NCI-H345 (cell line): ENCODE measurements at places on chromosomes 1 and 21.
A peak's percentile ranks its signal among the peaks of the same experiment; 100 is the strongest.

- DNase-seq: no peak
Measured at GRCh38 chr1:160726114-160726497, 12.9 kb upstream of the SLAMF7 start.

GRCh38 chr1:92587445-92587844, 100.7 kb upstream of the GFI1 start:
- no peak for DNase-seq

DNA sequence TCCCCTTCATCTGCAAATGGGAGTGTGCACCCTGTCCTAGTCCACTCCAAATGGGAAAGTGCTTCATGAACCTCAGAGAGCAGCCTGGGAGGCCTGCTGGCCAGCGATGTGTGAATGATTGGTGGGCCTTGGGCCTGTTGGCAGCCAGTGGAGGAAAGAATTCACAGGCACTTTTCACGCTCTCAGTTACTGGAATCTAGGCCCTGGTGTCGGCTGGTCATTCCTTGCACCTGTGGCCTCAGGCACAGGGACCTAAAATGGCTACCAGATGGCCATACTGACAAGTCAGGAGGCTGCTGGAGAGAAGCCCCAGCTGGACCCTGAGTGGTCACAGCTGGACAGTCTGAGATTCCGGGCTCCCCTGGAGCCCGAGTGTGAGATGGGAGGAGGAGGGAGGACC, 18.4 kb upstream of the EDN2 start:
- DNase-seq: no peak

- no peak for DNase-seq
Measured at GRCh38 chr1:180270530-180271271, 40.6 kb downstream of the LHX4 start.

DNA sequence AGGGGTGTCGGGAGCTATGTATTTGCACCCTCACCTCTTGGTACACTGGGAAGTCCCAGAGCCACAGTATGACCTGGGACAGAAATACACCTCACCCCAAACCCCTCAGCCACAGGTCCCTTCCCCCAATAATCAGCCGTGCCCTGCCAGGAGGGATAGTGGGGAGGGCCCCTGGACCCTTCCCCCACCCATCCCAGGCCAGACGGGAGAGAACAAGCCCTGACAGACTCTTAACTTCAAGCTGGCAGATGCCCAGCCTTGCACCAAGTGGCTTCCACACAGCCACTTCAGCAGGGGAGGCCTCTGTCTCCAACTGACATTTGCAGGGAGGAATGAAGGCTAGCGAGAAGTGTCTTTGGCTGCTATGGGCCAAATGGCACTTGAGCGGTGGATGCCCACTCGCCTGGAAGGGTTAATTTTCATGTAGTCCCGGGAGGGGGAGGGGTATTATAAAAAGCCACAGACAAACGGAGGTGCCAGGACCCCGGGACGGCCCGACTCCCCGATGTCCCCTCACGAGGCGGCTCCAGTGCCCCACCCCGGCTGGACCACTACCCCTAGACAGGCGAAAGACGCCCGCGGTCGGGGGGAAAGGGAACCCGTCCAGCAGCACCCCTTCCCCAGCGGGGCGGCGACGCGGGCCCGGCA, 495 bp downstream of the SYNC start:
- DNase-seq: no peak

DNA sequence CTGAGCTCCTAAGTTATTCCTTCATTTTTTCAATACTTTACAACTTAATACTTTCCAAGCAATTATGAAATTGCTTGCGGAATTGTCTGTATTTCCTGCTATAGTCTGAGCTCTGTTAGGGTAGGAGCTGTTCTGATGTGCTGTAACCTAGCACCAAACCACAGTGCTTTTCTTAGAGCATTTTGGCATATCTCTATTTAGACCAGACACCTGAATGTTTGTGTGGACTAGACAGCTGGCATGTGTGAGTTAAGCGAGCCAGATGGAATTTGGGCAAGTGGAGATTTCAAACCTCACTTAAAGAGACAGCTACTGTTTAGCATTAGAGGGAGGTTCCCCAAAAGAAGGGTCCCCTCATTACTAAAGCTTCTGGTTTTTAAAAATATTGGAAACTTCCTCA, 106.1 kb downstream of the RWDD3 start:
- DNase-seq: no peak

GRCh38 chr1:59375321-59376220, 78.7 kb downstream of the FGGY start:
- no peak for DNase-seq

- DNase-seq: no peak
Measured at GRCh38 chr1:2330519-2331199, 60.7 kb downstream of the MORN1 start.

GRCh38 chr1:174657411-174657810, 209.6 kb downstream of the GPR52 start:
- DNase-seq: no peak

DNA sequence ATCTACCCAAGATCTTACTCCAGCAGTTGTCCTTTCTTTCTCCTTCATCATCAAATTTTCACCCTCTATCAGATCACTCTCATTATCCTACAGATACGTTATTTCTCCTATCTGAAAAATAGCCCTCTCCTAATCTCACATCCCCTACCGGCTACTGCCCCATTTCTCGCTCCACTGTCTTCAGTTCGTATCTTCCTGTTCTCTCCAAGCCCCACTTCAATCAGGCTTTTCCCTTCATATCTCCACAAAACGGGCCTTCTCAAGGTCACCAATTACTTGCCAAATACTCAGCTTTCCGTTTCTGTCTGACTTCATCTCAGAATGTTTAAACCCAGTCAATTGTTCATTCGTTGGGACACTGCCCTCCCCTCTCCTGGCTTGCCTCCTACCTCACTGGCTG, 32.4 kb downstream of the SLC30A1 start:
- no peak for DNase-seq

DNA sequence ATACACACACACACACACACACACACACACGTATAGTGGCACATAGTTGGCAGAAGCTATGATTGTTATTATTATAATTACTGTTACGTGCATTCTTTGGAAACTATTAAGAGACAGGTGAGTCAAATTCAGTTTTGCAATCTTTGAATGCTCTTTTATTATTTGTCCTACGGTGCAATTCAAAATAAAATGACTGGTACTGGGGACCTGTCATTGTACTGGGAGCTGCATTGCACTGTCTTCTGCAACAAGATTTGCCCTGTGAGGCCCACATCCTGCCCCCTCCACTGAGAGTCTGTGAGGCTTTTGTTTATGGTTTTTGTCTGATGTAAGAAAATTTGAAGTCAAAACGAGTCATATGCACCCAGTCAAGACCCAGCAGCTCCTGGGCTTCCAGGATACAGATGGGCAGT, 1.9 kb downstream of the LY9 start:
- DNase-seq: no peak

DNA sequence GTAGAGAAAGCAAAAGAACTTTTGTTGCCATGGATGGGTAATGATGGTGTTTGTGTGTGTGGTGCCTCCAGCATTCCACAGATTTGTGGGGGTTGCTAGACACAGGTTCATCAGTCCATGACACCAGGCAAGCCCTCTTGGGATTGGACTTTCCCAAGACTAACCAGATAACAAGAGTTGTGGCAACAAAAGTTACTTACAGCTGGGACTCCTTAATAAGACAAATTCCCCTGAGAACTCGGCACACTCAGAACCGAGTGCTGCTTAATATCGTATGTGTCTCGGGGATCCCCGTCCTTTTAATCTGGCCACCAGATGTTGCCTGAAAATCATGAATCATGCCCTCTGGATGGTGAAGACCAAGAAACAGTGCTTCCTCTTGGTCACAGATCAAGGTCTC, 193.3 kb downstream of the AJAP1 start:
- DNase-seq: no peak

- no peak for DNase-seq
Measured at GRCh38 chr21:31354604-31355443, 10.8 kb upstream of the TIAM1 start.

DNA sequence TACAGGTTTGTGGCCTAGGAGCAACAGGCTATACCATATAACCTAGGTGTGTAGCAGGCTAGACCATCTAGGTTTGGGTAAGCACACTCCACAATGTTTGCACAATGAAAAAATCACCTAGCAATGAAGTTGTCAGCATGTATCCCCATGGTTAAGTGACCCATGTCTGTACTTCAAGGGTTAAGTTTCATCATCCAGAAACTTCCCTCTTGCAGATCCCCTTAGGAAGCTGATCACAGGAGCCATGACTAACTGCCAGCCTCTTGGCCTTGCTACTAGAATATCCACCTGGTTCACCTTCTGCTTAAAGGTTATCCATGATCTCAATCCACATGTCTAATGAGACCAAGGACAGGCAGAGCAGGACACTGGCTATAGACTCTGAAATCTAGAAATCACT, 3.5 kb upstream of the UBXN10 start:
- DNase-seq: no peak

DNA sequence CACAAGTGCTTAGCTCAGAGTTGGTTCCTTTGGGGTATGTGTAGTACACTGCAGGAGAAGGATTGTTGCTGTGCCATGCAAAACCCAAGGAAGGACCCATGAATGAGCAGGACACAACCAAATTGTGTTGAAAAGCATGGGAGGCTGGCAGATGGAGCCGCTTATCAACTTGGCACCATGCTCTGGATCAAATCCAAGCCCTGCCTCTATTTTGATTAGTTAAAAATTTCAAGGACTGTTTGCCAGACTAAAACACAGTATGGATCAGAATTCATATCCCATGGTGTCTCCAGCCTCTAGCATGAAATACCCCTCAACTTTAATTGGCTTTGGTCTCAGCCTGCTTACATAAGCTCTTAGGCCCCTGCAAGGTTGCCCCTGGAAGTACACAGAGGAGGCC, 27.8 kb downstream of the CCDC185 start:
- peak; percentile 15 for DNase-seq

DNA sequence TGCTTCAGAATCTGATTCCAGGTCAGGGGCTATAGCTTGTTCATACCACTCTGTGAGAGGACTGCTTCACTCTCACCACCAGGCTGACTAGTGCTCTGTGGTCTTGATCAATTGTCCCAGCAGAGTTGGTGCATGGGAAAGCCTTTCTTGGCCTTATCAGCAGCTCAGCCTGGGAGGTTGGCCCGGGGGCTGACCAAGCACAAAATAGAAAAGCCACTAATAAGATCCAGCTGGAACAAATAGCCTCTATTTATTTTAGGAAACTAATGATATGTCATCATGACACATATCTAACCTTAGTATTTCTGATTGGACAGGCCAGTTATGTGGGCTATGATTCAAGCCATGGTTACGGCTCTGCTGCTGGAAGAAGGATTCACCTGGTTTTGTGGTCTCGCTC, 134.2 kb downstream of the GDAP2 start:
- no peak for DNase-seq

- no peak for DNase-seq
Measured at GRCh38 chr1:175287377-175287776, 94.8 kb upstream of the KIAA0040 start.

DNA sequence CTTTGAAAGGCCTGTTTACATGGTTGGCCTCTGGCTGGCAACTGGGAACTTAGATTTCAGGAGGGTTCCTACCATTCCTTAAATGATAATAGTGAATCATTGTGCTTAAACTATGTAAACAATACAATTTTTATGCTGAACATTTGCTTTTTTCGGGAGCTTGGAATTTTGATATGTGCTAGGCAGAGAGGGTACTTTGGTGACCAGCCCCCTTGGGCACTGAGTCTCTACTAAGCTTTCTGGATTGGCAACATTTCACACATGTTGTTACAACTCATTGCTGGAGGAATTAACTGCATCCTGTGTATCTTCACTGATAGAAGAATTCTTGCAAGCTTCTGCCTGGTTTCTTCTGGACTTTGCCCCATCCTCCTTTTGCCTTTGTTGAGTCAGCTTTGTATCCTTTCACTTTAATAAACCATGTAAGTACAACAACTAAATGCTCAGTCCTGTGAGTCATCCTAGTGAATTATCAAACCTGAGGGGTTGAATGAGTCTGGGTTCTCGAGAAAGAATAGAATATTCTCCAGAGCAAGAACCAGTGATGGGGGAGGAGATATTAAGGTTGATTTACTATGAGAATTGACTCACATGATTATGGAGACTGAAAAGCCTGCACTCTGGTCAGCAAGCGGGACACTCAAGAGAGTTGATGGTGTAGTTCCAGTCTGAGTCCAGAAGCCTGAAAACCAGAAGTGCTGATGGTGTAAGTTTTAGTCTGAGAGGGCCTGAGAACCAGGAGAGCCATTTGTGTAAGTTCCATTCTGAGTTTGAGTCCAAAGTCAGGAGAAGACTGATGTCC, 3.1 kb upstream of the SLC16A4 start:
- no peak for DNase-seq

DNA sequence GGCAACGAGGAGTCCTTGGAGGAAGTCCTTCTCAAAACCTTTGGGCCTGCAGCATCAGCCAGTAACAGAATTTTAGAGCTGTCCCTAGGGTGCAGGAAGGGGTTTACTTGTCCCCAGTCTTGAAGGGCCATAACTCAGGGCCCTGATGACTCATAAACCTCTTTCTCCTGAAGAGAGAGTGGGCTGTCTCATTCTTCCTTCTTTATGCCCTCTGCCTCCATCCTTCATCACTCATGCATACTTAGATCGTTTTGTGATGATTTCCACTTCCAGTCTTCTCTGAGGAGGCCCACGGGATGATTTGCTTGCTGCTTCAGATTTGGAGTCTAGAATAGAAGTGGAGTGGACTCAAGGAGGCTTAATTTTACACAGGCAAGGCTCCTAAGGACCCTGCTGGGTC, 60.2 kb downstream of the NDUFS5 start:
- DNase-seq: no peak

GRCh38 chr1:206708058-206708457, 23.4 kb downstream of the MAPKAPK2 start:
- no peak for DNase-seq

DNA sequence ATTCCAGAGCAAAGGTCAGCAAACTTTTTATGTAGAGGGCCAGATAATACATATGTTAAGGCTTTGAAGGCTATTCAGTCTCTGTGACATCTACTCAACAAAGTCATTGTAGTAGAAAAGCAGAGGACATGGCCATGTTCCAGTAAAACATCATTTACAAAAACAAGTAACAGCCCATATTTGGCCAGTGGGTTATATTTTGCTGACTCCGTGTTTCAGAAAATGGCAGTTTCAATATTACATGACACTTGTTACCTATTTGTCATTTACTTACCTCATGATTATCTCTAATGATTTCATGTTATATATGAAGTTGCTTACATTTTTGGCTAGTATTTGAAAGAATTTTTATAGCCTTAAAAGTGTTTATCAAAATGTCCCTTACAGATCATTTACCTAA, 117.4 kb upstream of the B3GALT2 start:
- DNase-seq: no peak

GRCh38 chr1:244160455-244161235, 109.6 kb downstream of the ZBTB18 start:
- no peak for DNase-seq

- no peak for DNase-seq
Measured at GRCh38 chr21:31050577-31051157, 12.4 kb upstream of the KRTAP19-8 start.

GRCh38 chr1:35111106-35111505, 31.9 kb downstream of the ZMYM1 start:
- no peak for DNase-seq

DNA sequence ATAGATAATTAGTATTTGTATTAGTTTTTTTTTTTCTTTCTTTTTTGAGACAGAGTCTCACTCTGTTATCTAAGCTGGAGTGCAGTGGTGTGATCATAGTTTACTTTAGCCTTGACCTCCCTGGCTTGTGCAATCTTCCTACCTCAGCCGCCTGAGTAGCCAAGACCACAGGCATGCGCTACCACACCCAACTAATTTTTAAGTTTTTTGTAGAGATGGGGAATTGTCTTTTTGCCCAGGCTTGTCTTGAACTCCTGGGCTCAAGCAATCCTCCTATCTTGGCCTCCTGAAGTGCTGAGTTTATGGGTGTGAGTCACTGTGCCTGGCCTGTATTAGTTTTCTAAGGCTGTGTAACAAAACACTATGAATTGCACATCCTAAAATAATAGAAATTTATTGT, 58.3 kb downstream of the MSH4 start:
- DNase-seq: no peak

GRCh38 chr1:55067914-55068313, 28.6 kb downstream of the PCSK9 start:
- no peak for DNase-seq
